Spleen (tissue), 13 donors: ENCODE measurements at places on chromosomes 7 and 10. TPM values are rescaled to one million over a fixed set of nuclear protein-coding genes. Genes with fewer than 3 reads are reported as not detected.

PVRIG gene
- polyA plus RNA-seq = 41.2 TPM

CCNJ gene
- polyA plus RNA-seq = 3.6 TPM

ZNF853 gene
- 1.5 TPM for polyA plus RNA-seq

MPP7 gene
- 1.2 TPM for polyA plus RNA-seq

CALY gene
- 0.04 TPM for polyA plus RNA-seq

TCERG1L gene
- polyA plus RNA-seq = 0.11 TPM

OR6V1 gene
- polyA plus RNA-seq = not detected

HABP2 gene
- polyA plus RNA-seq = not detected

TYSND1 gene
- polyA plus RNA-seq = 15.2 TPM

ARL3 gene
- 4.1 TPM for polyA plus RNA-seq

PTPN20 gene
- 0.41 TPM for polyA plus RNA-seq

CRTAC1 gene
- 0.22 TPM for polyA plus RNA-seq
